ENCODE measurements at places on chromosomes 6 and 20. TPM values are rescaled to one million over a fixed set of nuclear protein-coding genes. Genes with fewer than 3 reads are reported as not detected.

DNA sequence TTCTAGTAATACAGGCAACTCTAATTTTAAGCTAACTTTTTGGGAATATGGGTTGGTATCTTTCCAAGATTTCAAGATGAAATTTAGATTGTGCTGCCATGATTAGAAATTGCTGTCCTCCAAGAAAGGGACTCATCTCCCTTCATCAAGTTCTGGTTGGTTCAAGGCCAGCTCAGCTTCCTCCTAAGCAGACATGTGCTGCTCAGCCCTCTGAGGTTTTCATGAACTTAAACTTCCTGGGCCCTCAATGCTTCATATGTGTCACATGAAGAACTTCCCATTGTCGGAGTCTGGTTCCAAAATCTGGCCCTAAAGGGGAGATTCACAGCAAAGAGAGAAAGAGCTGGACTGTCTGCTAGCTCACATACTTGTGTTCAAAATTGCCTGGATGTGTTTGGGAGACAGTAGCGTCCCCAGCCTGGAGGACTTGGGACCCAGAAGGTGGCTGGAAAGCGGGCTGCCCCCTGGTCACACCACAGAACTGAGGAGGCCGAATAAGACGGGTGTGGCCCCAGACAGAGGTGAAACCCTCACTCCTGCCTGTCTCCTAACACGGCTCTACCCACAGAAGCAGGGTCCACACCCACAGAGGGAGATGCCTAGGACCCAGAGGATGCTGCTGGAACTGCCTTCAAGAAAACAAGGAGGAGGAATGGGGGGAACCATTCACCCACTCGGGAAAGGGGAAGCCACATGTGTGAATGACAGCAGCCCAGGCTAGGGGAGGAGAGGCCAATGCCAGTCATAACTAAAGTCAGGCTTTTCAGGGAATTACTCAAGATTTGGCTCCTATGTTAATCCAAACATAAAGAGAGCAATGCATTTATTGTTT, 54.3 kb upstream of the GPR31 start:
- H3K4me1 ChIP-seq = no peaks in the 10 kb centered on the region
- no peak for DNase-seq
- H3K36me3 ChIP-seq = no peaks in the 10 kb centered on the region
- no peak overlapping the region for H3K27ac ChIP-seq
- peaks cover 2% of the 10 kb centered on the region for H3K27me3 ChIP-seq

DNA sequence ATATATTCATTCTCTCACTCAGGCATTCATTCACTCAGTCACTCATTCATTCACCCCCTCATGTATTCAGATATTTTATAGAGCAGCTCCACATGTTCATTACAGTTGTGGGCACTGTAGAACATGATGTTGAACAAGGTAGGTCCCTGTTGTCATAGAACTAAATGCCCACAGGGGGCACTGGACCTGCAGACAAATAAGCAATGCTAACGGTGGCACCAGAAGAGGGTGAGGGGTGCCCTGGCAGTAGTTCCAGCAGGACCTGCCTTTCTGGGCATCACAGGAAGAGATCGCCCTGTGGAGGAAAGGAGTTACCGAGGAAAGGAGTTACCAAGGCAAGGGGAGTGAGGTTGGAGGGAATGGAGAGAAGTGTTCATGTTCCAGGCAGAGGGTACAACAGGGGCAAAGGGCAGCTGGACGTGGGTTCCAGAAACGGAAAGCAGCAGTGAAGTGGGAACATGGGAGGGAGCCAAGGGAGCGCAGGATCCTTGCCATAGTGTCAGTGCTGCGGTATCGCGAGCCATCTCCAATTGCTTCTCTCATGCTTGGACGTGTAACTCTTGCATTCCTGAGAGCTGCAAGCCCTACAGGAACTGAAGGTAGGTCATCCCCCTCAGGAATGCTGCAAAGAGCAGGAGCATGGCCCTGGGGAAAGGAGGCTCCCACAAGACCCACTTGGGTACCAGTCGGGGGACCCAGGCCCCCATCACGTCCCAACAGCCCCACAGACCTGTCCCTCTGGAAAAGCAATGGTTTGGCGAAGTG, 128.2 kb downstream of the EDN3 start:
- H3K4me1 ChIP-seq = no peaks in the 10 kb centered on the region
- H3K36me3 ChIP-seq = no peaks in the 10 kb centered on the region
- DNase-seq = no peak

Gene PRRT1
- 0.67 TPM for total RNA-seq

GRCh38 chr20:56460459-56460858, 8.0 kb upstream of the RTF2 start:
- no peak for DNase-seq
- peaks cover 12% of the 10 kb centered on the region for H3K36me3 ChIP-seq
- H3K4me3 ChIP-seq = no peak overlapping the region
- H3K4me1 ChIP-seq = no peaks in the 10 kb centered on the region
- no peaks in the 10 kb centered on the region for H3K27me3 ChIP-seq

DNA sequence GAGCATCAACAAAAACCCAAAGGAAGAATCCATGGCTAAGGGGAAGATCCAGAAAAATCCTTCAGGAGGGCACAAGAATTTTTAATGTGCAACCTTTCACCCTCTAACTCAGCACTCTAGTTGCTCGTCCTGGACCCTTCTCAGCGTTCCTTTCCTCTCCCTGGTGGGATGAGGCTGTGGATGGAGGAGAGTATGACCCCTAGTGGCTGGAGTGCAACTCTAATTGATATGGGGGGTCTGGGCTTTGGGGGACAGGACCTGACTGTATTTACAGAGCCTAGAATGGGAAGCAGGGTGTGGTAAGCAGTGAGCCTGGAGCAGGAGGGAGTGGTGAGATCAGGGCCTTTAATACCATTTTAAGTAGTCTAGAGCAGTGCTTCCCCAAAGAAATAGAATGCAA, 83.9 kb upstream of the CEP85L start:
- DNase-seq = no peak
- H3K36me3 ChIP-seq = no peaks in the 10 kb centered on the region
- H3K27me3 ChIP-seq = no peaks in the 10 kb centered on the region
- no peak overlapping the region for H3K27ac ChIP-seq
- H3K4me1 ChIP-seq = no peaks in the 10 kb centered on the region

Gene SOD2
- total RNA-seq = 55.9 TPM

GRCh38 chr20:50394569-50394968, 115.6 kb upstream of the PTPN1 start:
- H3K4me1 ChIP-seq = peaks cover 7% of the 10 kb centered on the region
- H3K4me3 ChIP-seq = no peak overlapping the region
- no peak for DNase-seq
- H3K27me3 ChIP-seq = no peaks in the 10 kb centered on the region

- no peak overlapping the region for H3K4me3 ChIP-seq
- no peaks in the 10 kb centered on the region for H3K27me3 ChIP-seq
- no peaks in the 10 kb centered on the region for H3K36me3 ChIP-seq
- H3K27ac ChIP-seq = no peak overlapping the region
- DNase-seq = no peak
These were observed 215.4 kb upstream of the PREP start for GRCh38 chr6:105618247-105618646.

DNA sequence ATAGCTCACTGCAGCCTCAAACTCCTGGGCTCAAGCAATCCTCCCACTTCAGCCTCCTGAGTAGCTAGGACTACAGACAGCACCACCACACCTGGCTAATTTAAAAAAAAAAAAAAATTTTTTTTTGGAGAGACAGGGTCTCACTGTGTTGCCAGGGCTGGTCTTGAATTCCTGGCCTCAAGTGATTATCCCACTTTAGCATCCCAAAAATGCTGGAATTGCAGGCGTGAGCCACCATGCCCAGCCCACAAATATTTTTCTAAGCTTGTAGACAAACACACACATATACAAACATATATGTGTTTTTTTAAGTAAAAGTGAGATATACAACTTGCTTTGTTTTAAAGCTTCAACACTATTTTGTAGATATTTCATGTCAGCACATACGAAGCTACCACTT, 10.8 kb downstream of the HSPA12B start:
- no peaks in the 10 kb centered on the region for H3K36me3 ChIP-seq
- peaks cover 10% of the 10 kb centered on the region for H3K27me3 ChIP-seq
- no peak overlapping the region for H3K27ac ChIP-seq
- no peak overlapping the region for H3K4me3 ChIP-seq

- H3K27me3 ChIP-seq = no peaks in the 10 kb centered on the region
- no peak overlapping the region for H3K27ac ChIP-seq
- no peaks in the 10 kb centered on the region for H3K36me3 ChIP-seq
These were observed 1.5 kb upstream of the GOPC start for GRCh38 chr6:117603821-117604220.

DNA sequence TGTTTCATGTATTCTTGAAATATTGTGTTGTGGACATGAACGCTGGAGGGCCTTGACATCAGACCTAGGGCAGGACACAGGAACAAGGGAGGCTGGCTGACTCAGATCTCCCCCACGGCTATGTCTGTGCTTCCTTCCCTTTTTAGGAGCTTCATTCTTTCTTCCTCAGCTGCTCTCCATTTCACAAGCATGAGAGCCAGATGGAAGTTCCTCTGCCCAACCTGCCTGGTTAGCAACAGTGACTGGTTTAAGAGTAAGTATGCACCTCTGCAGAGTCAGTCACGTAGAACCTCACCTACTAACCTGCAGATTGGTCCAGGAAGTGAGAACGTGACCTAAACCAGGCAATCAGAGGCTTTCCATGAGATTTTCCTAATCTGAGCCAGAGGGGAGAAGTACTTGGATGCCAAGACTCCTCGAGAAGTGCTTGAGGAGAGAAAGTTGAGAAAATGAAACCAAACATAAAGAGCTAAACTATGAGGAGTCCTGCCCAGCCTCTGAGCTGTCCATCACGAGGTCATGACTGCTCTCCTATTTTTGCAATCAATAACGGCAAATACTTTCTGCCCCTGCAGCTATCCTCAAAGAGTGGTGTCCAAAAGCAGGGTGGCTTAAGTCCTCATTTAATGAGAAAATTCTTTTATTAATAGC, 465.2 kb upstream of the CITED2 start:
- no peaks in the 10 kb centered on the region for H3K4me1 ChIP-seq
- DNase-seq = no peak
- H3K36me3 ChIP-seq = no peaks in the 10 kb centered on the region
- no peak overlapping the region for H3K4me3 ChIP-seq
- no peaks in the 10 kb centered on the region for H3K27me3 ChIP-seq

GRCh38 chr20:50586531-50587232, 76.5 kb downstream of the PTPN1 start:
- H3K27ac ChIP-seq = no peak overlapping the region
- no peak overlapping the region for H3K4me3 ChIP-seq
- no peak for DNase-seq
- H3K36me3 ChIP-seq = peaks cover 38% of the 10 kb centered on the region
- H3K27me3 ChIP-seq = no peaks in the 10 kb centered on the region

- no peak overlapping the region for H3K4me3 ChIP-seq
- peaks cover 27% of the 10 kb centered on the region for H3K4me1 ChIP-seq
- no peak for DNase-seq
These were observed 228.9 kb downstream of the ANKRD60 start for GRCh38 chr20:57999465-58000111.

Gene SLCO4A1
- total RNA-seq = 0.43 TPM

DNA sequence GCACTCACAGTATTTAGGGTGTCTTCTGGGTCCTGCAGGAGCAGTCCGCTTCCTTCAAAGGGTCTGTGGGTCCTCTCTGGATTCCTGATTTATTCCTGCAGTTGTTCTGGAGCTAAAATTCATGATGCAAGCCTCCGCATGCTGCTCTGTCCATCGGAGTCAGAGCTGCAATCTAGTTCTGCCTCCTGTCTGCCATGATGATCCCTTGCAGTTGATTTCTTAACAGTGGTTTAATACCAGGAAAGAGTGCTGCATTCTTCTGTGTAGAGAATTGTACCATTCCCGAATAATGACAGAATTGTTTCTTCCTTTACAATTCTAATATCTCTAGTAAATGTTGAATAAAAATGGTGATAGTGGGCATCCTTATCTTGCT, 72.0 kb upstream of the B3GAT2 start:
- H3K36me3 ChIP-seq = no peaks in the 10 kb centered on the region
- H3K4me1 ChIP-seq = no peaks in the 10 kb centered on the region
- H3K4me3 ChIP-seq = no peak overlapping the region
- no peaks in the 10 kb centered on the region for H3K27me3 ChIP-seq
- DNase-seq = no peak
- no peak overlapping the region for H3K27ac ChIP-seq

Gene CCM2L
- 0.11 TPM for total RNA-seq

DNA sequence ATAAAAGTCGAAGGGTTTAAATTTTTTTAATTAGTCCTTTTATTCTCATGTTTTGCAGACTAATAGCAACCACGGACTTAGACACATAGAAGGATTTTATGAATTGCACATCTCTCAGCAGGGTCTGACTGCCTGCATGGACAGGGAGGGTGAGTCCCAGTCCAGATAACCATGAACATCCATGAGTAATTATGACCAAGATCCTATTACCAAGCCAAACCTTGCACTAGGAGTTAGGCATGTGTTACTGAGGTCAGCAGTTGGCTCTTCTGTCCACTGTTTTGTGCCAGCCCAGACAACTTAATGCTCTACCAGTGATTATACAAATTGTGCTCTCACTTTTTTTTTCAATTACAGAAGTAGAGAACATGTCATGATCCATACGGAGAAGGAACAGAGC, 211.2 kb downstream of the MAFB start:
- no peak overlapping the region for H3K27ac ChIP-seq
- no peaks in the 10 kb centered on the region for H3K27me3 ChIP-seq
- no peak overlapping the region for H3K4me3 ChIP-seq
- no peaks in the 10 kb centered on the region for H3K36me3 ChIP-seq
- DNase-seq = no peak

Gene PSORS1C2
- total RNA-seq = not detected

- no peaks in the 10 kb centered on the region for H3K27me3 ChIP-seq
- H3K4me3 ChIP-seq = no peak overlapping the region
- no peak overlapping the region for H3K27ac ChIP-seq
These were observed 230.7 kb upstream of the QKI start for GRCh38 chr6:163183806-163184205.

GRCh38 chr6:119517428-119517827, 167.9 kb upstream of the MAN1A1 start:
- H3K27ac ChIP-seq = no peak overlapping the region
- no peaks in the 10 kb centered on the region for H3K27me3 ChIP-seq
- H3K4me1 ChIP-seq = no peaks in the 10 kb centered on the region
- H3K4me3 ChIP-seq = no peak overlapping the region
- H3K36me3 ChIP-seq = no peaks in the 10 kb centered on the region

DNA sequence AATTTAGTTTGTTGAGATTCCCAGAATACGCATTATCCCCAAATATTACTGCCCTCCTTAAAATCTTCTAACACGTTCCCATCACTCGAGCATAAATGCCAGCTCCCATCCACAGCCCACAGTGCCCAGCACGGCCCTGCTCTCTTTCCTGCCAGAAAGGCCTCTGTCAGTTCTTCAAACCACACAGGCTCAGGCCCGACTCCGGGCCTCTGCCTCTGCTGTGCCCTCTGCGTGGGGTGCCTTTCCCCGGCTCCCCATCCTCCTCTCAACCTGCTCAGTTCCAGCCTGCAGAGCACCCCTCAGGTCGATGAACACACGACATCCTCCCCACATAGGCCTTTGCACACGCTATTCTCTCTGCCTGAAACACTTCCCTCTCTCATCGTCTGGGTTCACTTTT, 12.8 kb downstream of the ULBP3 start:
- H3K4me3 ChIP-seq = no peak overlapping the region
- H3K36me3 ChIP-seq = peaks cover 2% of the 10 kb centered on the region
- H3K27me3 ChIP-seq = peaks cover 15% of the 10 kb centered on the region
- no peaks in the 10 kb centered on the region for H3K4me1 ChIP-seq
- DNase-seq = no peak

Gene PDE7B
- 0.27 TPM for total RNA-seq
